Activated T-cell treated with anti-CD3 and anti-CD28 coated beads, Interleukin-2, amount 50 U/mL, for 1 hour (primary cell): ENCODE measurements at places on chromosomes 2 and 18.
A peak's percentile ranks its signal among the peaks of the same experiment; 100 is the strongest.

- no peak for DNase-seq
Measured at GRCh38 chr2:167732326-167732725, 515.1 kb downstream of the STK39 start.

DNA sequence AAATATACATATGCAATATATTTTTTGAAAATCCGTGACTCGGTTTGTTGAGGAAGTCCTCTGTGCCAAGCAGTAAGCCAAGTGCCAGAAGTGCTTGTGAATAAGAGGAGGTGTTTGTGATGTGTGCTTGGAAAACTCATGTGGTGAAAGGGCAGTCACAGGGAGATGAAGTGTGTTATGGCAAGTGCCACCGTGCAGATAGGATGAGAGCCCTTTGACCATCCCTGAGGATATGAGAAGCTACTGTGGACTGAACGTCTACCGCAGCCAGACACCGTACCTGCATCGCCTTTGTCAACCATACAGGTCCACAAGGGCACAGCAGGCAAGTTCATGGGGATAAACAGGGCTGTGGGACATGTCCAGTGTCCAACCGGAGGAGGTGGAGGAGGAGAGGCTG lies 288.9 kb upstream of the MYT1L start:
- DNase-seq = no peak

DNA sequence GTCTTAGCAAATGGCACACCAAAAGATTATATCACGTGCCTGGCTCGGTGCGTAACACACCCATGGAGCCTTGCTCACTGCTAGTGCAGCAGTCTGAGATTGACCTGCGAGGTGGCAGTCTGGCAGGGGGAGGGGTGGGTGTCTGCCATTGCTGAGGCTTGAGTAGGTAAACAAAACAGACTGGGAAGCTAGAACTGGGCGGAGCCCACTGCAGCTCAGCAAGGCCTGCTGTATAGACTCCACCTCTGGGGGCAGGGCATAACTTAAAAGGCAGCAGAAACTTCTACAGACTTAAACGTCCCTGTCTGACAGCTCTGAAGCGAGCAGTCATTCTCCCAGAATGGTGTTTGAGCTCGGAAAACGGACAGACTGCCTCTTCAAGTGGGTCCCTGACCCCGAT lies 55.9 kb upstream of the FSHR start:
- no peak for DNase-seq

- no peak for DNase-seq
Measured at GRCh38 chr18:77517901-77518300, 268.3 kb downstream of the GALR1 start.

- no peak for DNase-seq
Measured at GRCh38 chr2:1557467-1557820, 144.2 kb downstream of the TPO start.

- DNase-seq = no peak
Measured at GRCh38 chr2:134370655-134371445, 117.0 kb downstream of the MGAT5 start.

GRCh38 chr2:135256531-135257260 lies 204.6 kb downstream of the RAB3GAP1 start:
- DNase-seq = no peak

- no peak for DNase-seq
Measured at GRCh38 chr2:66508484-66509071, 73.7 kb downstream of the MEIS1 start.

DNA sequence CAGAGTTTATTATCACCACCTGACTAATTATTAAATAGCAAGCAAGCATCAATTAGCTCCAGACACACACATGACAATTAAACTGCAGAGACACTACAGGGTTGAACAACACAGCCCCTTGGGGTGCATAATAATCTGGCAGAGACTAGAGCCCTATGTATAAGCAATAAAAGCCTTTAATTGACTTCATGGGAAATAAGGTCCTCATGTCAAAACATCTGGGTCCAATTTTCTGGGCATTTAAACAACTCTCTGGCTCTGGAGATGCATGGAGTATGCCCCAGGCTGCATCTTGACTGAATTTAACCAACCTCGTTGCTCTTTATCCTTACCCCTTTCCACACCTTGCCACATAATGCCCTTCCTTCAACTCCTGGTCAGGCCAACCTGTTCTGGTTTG lies 270.7 kb upstream of the THUMPD2 start:
- DNase-seq = no peak

DNA sequence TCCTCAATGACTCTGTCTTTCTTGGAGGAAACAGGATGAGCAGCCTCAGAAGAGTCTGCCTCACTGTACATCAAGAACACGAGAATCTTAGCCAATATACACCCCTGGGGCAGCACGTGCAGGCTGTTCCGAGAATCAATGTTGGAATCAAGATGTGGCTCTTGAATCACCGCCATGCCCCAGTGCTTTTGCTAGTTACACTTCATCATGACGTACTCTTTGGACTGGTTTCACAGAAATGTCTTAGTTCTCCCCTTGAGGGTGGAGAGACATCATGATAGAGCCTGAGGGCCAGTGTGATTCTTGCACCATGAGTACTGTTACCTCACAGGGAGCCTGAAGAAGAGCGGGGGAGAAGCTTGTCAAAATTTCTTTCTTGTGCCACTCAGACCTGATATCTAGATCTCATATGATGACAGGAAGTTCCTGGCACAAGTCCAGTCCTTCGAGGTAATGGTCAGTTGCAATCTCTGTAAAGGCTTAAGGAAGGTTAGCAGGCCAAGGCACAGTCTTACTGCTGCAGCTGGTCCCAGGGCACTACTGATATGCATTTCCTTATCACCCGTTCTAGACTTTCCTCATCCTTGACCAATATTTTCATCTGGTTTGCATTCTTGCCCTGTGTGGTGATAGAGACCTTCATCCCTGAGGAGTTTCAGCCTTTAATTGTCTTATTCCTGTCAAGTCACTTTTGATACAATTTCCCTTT lies 28.2 kb upstream of the STAT4 start:
- no peak for DNase-seq

DNA sequence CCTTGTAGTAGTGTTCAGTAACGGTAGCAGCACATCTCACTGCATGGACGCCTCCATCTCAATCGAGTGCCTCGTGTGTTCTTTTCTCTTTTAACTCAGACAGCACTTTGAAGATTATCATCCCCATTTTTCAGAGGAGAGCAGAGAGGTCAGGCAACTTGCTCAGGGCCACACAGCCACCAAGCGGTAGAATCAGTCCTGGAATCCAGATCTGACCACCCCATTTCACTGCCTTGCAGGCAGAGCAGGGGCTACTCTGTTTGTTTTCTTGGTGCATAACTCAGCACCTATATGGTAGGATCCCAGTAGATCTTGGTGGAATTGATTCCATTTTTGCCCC lies 129.5 kb downstream of the SMAD7 start:
- peak; percentile 10 for DNase-seq

DNA sequence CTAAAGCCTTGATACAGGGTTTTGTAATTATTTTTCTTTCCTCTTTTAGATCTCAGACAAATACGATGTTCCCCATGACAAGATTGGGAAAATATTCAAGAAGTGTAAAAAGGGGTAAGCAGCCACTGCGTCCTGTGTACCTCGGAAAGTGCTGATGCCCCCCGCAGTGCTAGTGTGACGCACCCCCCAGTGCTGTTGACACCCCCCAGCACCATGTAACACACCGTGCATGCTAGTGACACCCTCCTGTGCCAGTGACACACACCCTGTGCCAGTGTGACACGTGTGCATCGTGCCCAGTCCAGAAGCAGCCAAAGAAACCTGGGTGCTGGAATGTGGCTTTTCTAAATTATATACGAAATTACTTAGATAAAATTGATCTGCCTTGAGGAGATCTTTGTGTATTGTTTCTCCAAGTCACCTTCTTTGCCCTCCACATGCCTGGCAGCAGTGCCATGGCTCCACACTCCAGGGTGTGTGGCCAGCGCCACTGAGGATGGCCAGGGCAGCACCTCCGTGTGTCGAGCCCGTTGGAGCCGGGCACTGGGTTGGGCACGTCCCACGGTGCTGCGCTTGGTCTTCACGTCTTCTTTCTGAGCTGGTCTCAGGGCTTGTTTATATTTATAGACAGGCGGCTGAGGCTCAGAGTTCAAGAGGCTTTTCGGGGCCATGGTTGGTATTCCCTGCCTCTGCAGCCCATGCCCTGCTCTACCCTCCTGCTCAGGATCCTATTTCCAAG lies 44.3 kb upstream of the KLF11 start:
- no peak for DNase-seq

DNA sequence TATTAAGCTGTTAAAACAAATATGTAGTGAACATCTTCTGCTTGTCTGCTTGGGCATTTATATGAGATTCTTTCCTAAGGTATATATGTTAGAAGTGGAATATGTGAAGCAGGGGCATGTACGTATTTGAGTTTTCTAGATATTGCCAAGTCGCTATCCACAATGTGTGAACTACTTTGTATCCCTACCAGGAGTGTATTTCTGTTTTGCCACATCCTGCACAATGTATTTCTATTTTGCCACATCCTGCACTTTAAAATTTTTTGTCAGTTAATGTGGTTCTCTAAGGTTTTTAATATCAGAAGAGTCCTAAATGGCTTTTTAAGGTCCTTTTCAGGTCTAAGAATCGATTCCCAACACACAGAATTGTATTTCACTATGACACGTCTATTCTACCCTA lies 141.7 kb upstream of the ATP5MC3 start:
- no peak for DNase-seq

GRCh38 chr2:31142110-31142509 lies 3.9 kb upstream of the GALNT14 start:
- no peak for DNase-seq

- no peak for DNase-seq
Measured at GRCh38 chr18:76364282-76365259, 130.5 kb downstream of the ZNF516 start.

- DNase-seq = no peak
Measured at GRCh38 chr2:163897799-163898198, 162.0 kb upstream of the FIGN start.

DNA sequence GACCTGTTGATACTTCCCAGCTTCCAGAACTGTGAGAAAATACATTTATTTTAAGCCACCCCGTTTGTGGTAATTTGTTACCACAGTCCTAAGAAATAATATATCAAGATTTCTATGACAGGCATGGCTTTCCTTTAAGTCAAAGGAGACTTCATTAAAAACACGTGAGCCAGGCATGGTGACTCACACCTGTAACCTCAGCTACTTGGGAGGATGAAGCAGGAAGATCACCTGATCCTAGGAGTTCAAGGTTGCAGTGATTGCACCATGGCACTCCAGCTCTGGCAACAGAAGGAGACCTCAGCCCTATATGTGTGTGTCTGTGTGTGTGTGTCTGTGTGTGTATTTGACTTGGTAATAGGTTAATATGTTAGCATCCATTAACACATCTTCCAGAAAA lies 69.8 kb upstream of the SCN7A start:
- DNase-seq = no peak

- DNase-seq = no peak
Measured at GRCh38 chr2:117562654-117563053, 251.8 kb upstream of the DDX18 start.

DNA sequence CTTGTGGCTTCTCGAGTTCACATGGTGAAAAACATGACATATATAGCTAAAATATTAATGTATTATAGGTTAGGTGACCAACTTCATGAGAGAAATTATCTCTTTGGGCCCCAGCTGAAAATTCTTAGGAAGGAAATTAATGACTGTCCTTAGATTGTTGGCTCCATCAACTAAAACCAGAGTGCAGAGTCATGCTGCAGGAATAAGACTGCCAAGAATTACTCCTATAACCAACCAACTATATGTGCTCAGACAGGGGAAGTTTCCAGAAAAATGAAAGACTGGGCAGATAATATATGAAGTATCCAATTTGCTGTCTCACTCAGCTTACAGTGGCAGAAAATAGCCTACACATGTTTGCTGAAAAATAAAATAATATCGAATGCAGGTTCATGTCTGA lies 71.0 kb upstream of the TMEFF2 start:
- no peak for DNase-seq

DNA sequence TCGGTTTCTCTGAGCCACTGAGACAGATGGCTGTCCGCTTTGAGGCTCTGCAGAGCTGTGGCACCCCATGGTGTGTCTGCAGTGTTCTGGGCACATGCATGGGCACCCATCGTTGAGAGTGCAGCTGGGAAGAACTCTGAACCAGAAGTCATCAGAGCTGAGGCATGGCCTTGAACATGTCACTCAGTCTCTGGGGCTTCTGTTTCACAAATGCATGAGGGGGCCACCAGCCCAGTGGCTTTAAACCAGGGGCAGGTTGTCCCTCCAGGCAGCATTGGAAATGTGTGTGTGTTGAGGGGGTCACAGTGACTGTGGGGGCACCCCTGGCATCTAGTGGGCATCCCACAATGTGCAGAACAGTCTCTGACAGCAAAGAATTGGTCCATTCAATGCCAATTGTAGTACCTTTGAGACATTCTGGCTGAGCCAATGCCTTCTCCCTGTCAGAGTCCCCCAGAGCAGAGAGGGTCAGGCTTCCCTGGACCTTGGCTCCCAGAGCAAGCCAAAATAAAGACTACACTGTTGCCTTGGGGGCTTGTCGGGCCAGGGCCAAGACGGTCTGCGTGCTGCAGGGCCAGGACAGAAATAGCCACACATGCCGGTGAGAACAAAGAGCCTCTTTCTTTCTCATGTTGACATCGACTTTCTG lies 9.3 kb upstream of the PSMD1 start:
- no peak for DNase-seq

DNA sequence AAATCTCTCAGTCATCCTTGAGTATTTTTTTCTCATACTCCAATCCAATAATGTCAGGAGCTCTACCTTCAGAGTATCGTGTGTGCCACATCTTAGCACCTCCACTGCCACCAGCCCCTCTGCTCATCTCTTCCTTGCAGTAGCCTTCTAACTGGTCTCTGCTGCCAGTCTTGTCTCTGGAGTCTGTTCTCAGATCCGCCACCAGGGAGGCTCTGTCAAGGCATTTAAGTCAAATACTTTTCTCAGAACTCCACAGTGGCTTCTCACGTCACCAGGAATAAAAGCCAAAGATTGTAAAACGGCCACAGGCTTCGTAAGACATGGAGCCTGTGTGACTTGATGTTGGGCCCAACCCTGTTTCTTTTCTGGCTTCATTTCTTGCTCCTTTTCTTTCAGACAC lies 7.1 kb downstream of the UNC50 start:
- no peak for DNase-seq

DNA sequence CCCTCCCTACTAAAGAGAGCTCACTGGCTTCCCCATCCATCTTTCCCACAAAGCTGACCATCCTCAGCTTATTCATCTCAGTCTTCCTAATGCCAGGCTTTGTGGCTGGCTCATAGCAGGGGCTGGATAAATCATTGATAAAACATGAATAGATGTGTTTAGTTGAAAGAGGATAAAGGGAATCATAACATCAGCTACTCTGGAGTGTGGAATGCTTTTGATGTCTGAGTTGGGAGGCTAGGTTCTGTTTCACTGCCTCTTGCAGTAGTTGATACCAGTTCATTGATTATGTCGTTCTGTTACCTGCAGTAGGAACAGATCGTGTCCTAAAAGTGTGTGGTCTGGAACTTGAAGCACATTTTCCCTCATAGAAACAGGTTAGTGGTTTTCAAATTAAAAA lies 66.3 kb upstream of the HK2 start:
- DNase-seq = no peak

GRCh38 chr2:187478719-187479118 lies 30.7 kb upstream of the CALCRL start:
- no peak for DNase-seq

DNA sequence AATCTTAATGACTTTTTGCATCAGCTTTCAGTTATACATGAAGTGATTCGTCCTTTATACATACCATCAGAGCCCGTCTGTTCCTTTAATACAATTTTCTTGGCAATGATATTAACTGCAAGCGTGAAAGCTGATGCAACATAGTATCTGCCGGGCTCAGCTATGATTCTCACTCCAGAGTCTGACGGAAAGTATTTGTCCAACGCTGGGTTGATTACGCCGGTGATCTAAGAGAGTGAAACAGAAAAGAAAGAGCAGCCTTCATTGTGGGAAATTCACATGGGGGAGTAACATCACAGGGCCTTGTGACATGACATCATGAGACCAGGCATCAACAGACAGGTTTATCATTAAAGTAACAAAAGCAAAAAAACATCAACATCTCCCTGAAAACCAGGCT lies 6.2 kb downstream of the ODC1 start:
- no peak for DNase-seq
